ENCODE measurements at places on chromosomes 7 and 10.

GRCh38 chr10:106440767-106441166 is 723.7 kb downstream of the SORCS1 start:
- no peak for DNase-seq

DNA sequence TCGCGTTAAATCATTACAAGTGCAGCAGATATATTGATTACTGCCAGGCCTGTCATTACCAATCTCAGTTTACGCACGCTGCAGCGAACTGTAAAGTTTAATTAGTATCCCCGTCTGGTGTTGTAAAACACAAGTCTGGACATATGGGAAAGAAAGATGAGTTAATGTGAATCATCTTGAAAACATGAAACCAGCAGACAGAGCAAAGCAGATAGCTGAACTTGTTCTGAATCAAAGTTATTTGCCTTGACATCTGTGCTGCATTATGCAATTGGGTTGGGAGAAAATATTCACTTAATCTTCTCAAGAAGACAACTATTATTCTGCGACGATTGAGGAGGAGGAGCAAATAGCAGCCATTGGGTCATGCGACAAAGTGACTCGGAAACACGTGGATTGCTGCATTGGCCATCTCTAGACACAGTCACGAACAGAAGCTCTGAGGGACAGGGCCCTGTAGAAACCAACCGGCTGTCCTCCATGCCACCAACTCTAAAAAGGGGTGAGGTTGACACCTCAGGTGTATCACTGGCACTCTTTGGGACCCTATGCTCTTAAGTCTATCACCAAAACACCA is 156.3 kb upstream of the C7orf33 start:
- DNase-seq, result no peak

DNA sequence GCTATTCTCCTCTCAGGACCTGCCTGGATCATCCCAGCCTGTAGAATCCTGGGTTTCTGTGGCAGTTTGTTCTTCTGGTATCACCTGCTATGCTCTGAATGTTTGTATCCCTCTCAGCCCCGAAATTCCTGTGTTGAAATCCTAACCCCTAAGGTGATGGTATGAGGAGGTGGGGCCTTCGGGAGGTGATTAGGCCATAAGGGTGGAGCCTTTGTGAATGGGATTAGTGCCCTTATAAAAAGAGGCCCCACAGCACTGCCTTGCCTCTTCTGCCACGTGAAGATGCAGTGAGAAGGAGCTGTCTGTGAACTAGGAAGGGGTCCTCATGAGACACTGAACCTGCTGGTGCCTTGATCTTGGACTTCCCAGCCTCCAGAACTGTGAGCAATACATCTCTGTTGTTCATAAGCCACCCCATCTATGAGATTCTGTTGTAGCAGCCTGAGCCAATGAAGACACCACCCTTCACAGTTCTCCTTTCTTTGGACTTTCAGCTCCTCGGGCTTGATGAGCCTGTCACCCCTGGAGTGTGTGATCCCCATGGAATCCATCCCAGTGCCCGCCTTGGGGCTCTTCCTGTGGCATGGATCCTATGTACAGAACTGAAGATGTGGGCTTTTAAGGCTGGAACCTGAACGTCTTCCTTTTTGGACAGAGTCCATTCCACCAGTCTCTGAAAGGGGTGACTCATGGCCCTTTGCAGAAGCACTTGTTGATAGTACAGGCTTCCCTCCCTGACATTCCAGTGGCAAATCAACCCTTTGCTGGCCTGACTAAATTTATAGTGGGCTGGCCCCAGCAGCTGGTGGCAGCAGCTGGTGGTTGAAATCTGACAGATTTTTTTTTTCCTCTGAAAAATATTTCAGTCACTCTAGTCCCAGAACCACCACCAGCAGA is 138.0 kb downstream of the TACC2 start:
- DNase-seq, result no peak

DNA sequence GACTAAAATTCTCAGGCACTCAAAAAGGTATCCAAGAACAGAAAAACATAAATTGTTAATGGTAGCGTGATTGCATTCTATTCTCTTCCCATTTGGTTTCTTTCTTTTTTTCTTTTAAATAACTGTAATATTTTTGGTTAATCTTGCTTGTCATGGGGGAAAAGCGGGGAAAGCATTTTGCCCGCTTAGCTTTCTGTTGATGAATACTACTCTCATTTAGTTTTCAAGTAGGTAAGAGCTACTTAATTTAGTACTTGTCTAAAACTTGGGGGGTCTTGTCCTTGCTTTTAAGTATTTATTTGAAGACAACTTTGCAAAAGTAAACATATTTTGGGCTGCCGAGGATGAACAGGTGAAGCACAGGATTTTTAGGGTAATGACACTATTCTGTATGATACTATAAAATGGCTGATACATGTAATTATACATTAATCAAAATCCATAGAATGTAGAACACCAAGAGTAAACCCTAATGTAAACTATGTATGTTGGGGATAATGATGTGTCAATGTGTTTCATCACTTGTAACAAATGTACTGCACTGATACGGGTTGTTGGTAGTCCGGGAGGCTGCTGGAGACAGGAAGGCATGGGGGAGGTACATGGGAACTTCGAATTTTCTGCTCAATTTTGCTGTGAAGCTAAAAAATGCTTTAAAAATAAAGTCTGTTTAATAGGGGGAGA is 1.7 kb downstream of the TES start:
- DNase-seq, result no peak

DNA sequence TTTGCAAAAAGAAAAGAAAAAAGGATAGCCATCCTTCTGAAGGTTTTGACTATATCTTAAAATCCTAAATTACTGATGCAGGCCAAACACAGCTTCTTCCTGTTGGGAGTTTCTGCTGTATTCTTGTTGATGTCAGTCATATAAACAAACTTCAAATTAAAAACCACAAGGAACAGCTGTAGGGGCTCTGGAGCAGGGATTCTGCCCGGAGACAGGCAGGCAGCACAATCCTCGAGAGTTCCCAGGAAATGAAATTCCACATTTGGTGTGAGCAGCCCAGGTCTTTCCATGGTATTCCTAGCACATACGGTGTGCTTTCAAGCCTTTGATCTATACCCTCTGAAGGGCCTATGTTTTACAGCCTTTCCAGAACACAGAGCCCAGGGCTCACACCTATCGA is 43.2 kb downstream of the INSYN2A start:
- no peak for DNase-seq

- DNase-seq, result no peak
Observed at GRCh38 chr10:46272863-46273415, 13.9 kb upstream of the ANTXRL start.

DNA sequence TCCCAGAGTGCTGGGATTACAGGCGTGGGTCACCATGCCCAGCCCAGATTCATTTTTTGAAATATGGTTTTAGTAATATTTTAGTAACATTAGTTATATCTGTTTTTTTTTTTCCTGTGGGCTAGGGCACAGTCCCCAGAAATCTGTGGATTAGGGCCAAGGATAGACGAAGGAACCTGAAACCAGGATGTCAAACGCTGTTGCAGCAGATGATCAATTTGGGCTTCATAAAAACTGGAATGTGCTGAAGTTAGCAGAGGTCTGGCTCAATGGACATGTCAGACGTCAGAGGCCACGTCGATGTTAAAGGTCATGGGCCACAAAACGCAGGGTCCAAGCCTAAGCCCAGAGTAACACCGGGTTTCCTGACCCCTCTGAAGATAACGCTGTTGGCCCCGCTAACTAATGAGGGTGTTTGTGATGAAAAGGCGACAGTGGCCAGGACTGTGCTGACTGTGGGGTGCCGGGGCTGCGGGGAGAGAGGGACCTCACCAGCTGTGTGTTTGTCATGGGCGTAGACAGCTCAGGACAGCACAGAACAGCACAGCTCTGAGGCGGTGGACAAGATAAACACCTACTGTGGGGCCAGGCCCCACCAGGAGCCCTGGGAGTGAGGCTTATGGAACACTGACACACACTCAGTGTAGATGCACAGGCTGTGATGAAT is 23.8 kb upstream of the GTPBP4 start:
- DNase-seq, result no peak

- DNase-seq, result peak; percentile 42
Observed at GRCh38 chr10:102229810-102230263, 3.7 kb downstream of the ELOVL3 start.

- no peak for DNase-seq
Observed at GRCh38 chr7:78020874-78021249, 222.3 kb downstream of the PHTF2 start.

DNA sequence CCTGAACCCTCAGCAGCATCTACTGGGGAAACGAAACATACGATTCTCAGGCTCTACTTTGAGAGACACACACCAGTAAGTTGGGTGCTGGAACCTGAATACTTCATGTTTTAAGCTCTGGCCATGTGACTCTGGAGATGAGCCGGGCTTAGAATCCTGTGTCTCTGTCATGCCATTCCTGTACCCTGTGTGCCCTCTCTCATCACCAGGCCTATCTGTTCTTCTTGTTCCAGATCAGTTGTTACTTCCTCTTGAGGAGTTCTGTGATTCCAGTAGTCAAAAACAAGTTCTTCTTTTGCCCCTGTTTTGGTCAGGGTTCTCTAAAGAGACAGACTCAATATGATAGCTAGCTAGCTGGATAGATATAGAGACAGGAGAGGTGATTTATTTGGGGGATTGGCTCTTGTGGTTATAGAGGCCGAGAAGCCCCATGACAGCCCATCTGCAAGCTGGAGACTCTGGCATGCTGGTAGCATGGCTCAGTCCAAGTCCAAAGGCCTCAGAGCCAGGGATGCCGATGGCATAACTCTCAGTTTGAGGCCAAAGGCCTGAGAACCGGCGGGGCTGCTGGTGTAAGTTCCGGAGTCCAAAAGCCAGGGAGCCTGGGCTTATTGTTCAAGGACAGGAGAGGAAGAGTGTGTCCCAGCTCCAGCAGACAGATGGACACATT is 54.3 kb downstream of the CHN2 start:
- DNase-seq, result no peak

GRCh38 chr7:151339651-151340382 is 1.8 kb upstream of the NUB1 start:
- no peak for DNase-seq

DNA sequence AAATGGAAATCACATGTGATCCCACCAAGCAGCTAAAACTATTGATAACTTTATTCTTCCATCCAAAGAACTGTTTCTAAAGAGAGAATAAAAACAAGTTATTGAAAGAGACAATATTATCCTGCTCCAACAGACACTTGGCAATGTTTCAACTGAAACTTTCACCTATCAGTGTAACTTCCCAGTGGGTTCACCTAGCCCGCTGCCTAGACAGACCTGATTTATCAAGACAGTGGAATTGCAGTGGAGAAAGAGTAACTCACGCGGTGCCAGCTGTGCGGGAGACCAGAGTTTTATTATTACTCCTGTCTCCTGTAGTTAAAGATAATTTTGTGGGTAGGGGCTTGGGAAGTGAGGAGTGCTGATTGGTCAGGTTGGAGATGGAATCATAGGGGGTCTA is 199.8 kb downstream of the AHR start:
- DNase-seq, result no peak

DNA sequence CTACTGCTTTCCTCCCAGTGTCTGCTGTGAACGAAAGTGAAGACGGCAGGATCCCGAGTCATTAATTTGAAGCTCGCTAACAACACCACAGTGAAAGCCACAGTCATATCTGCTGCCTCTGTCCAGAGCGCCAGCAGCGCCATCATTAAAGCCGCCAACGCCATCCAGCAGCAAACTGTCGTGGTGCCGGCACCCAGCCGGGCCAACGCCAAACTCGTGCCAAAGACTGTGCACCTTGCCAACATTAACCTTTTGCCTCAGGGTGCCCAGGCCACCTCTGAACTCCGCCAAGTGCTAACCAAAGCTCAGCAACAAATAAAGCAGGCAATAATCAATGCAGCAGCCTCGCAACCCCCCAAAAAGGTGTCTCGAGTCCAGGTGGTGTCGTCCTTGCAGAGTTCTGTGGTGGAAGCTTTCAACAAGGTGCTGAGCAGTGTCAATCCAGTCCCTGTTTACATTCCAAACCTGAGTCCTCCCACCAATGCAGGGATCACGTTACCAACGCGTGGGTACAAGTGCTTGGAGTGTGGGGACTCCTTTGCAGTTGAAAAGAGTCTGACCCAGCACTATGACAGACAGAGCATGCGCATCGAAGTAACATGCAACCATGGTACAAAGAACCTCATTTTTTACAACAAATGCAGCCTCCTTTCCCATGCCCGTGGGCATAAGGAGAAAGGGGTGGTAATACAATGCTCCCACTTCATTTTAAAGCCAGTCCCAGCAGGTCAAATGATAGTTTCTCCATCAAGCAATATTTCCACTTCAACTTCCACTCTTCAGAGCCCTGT is 94.8 kb upstream of the KCNMA1 start:
- no peak for DNase-seq

DNA sequence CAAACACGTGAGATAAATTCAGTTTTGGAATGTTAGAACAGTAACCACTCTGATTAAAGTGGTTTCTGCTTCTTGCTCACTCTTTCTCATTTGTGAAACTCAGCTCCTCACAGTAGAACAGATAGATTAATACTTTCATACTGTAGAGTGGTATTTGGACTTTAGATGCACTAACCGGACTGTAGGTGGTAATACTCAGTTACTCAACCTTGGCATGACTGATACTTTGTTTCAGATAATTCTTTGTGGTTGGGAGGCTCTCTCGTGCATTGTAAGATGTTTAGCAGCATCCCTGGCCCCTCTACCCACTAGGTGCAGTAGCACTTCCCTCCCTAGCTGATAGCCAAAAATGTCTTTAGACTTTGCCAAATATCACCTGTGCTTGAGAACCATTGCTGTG is 37.6 kb downstream of the MCU start:
- no peak for DNase-seq

DNA sequence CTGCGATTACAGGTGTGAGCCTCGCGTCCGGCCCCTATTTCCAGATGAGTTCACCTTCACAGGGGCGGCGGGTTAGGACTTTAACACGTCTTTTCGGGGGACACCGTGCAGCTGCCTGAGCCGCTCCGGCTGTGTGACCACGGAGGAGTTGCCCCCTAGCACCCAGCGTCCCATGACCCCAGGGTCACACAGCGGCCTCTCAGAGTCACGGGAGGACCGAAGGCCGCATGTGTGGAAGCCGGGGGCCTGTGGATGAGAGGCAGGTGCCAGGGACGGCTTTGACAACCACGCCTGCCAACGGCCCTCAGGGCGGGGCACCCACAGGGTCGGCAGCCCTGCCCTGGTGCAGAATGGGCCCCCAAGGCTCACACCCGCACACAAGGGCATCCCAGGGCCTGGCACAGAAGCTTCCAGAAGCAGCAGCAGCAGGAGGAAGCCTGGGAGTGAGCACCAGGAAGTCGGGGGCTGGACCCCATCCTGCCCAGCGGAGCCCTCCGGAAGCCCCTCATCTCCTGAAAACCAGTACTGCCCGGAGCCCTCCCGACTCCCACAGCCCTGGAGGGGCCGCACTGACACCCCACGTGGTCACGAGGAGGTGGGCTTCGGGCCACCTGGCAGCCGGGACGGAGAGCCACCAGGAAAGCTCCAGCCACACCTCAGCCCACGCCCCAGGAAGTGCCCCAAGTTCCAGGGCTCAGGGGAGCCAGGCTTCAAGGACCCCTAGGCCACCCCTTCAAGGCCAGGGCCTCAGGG is 32.7 kb downstream of the ADAP1 start:
- DNase-seq, result no peak

GRCh38 chr7:41873741-41874140 is 170.9 kb upstream of the INHBA start:
- DNase-seq, result no peak

Measured in COR-L47 (cell line).